ENCODE measurements at places on chromosomes 2 and 18.
A peak's percentile ranks its signal among the peaks of the same experiment; 100 is the strongest.

DNA sequence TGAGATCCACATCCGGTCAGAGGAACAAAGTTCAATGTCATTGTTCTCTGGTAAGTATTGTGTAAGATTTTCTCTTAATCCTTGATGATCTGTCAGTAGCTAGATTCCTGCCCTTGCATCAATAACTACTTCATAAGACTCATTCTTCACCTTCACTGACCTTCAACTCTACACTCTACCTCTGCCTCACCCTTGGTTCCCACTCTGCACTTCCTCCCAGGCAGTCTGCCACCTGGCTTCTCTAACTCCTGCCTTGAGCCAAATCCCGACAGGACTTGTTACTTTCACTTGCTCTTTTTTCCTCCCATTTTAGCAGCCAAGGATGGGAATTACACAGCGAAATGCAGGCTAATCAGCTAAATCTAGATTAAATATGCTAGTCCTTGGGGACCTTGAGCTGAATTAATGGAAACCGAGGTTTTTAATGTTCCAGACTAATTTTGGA is 190.7 kb downstream of the DLGAP1 start:
- no peak for DNase-seq

DNA sequence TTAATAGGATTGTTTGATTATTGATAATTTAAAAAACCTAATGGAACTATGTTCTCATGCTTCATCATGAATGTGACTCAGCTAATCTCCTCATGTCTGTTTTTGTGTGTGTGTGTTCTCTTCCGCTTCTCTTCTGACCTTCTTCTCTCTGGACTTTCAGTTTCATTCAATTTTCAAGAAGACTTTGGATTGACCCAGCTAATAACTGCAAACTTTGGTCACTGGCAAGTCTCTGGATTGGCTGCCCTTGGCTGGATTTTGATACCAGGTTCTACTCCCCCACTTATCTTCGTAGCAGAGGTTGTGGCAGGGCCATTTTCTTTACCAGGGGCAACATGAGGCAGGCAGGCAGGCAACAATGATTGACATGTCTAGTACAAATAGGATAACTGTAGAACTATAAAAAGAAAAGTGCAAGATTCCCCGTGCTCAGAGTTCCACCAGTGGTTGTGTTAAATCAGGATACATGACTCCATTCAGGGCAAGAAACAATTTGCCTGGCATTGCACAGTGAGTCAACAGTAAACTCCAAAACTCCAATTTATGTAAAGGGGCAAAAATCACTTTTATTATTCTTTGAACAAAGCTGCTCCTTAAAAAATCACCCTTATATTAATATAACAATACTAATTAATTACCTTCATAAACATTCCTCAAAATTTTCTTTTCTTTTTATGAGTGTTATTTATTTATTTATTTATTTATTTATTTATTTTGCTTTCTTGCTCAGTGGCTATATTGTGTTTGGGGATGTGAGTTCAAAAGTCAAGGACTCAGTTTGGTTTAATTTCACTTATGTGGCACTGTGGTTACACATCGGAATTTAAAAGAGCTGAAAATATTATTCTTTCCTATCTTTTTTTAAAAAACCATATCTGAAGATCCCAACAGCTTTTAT is 167.6 kb downstream of the RND3 start:
- no peak for DNase-seq

DNA sequence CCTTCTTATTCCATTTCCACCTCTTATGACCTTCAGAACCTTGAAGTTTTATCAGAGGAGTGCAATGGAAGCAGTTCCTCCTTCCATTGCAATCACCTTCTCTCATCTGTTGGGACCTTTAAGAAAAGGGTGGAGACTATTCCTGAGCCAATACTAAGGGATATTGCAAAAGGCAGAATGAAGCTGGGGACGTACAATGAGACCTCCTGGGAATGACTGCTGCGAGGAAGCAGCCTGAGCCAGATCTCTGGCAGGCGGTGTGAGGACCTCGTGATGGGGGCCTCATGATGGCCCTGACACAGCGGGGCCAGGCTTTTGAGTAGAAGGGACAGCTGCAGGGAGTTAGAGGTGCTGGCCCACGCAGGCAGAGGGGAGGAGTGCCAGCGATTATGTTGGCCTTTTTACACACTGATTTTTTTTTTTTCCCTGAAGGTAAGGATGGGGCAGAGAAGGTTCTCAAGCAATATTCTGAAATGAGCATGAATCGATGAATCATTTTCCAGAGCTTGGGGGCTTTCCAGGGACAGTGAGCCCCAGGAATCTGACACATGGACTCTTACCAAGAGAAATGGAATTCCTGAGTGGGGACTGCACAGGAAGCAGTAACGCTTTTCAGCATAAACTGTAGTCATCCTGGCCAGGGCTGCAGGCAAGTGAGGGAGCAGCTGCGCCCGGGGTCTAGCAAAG is 40.0 kb upstream of the LAPTM4A start:
- no peak for DNase-seq

GRCh38 chr2:215442401-215442787 is 6.5 kb upstream of the FN1 start:
- DNase-seq = no peak

DNA sequence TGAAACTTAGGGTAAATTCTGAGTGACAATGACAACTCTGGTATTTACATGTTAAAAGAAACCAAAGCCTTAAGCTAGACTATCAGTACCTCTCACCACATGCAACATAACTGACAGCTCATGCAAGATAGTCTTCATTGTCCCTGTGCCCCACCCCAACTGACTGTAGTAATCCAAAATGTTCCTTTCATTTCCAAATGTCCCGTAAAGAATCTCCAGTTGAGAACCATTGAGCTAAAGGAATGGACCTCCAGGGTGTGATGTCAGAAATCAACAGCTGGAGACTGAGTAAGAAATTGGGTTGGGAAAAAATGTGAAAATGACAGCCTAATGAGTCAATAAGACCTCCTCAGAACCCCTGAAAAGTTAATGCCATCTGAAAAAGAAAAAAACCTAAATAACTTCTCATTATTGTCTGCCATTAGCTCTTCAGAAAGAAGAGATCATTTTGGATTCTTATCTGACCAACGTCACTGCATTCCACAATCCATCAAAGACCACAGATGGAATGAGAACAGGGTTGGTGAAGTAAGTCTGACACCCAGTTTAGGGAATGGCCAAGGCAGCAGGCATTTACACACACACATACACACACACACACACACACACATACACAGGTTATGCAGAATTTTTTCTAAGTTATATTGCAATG is 51.7 kb upstream of the ACVR2A start:
- peak; percentile 60 for DNase-seq

GRCh38 chr2:117170897-117171296 is 643.6 kb upstream of the DDX18 start:
- no peak for DNase-seq

DNA sequence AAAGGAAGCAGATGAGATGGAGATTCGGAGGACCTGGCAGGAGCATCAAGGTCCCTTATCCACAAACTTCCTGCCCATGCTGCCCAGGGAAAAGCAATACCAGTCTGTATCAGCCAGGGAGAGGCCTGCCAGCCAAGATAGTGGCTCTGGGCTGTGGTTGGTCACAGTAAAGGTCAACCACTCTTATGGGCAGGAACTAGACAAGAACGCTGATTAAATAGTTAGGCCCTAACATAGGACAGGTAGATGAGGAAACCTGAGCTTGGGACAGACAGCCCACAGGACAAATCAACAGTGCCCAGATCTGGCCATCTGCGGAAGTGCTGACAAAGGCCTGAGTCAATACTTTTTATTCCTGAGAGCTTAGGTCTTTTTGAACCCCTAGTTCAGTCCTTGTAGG is 10.7 kb downstream of the PSTPIP2 start:
- no peak for DNase-seq

DNA sequence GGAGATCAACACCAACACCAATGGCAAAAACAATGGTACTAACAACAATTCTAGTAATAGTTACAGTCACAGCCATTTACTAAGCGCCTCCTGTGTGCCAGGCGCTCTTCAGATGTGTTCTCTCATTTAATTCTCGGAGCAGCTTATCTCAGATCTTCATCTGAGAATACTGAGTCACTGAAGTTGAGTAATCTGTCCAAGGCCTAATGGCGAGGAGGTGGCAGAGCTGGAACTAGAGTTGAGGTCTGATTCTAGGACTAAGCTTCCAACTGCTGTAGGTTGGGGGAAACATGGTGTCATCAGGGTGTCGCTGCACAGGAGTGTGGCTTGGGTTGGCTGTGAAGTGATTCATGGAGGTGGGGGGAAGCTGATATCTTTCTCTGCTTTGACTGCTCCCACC is 156.1 kb downstream of the DYSF start:
- no peak for DNase-seq

- DNase-seq = no peak
These were observed 183.0 kb downstream of the MREG start for GRCh38 chr2:215830304-215830703.

- no peak for DNase-seq
These were observed 120.6 kb upstream of the SP3 start for GRCh38 chr2:174085781-174086180.

DNA sequence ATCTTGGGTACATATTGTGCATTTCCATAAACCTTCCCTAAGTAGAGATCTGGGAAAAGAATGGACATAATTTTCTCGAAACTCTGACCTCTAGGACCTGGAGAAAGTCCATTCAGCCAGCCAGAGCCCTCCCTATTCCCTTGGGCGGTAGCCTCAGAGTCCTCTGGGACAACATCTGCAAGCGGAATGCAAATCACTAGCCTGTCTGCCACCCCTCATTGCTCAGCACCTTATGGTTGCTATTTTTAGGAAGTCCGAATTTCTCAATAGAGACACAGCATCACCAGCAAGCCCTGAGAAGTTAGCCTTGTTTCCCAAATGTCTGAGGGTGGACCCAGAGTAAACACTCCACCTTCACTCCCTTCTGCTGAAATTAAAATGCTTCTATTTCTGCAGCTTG is 17.6 kb upstream of the CD28 start:
- DNase-seq = no peak
